ENCODE measurements at places on chromosomes 4 and X.

DNA sequence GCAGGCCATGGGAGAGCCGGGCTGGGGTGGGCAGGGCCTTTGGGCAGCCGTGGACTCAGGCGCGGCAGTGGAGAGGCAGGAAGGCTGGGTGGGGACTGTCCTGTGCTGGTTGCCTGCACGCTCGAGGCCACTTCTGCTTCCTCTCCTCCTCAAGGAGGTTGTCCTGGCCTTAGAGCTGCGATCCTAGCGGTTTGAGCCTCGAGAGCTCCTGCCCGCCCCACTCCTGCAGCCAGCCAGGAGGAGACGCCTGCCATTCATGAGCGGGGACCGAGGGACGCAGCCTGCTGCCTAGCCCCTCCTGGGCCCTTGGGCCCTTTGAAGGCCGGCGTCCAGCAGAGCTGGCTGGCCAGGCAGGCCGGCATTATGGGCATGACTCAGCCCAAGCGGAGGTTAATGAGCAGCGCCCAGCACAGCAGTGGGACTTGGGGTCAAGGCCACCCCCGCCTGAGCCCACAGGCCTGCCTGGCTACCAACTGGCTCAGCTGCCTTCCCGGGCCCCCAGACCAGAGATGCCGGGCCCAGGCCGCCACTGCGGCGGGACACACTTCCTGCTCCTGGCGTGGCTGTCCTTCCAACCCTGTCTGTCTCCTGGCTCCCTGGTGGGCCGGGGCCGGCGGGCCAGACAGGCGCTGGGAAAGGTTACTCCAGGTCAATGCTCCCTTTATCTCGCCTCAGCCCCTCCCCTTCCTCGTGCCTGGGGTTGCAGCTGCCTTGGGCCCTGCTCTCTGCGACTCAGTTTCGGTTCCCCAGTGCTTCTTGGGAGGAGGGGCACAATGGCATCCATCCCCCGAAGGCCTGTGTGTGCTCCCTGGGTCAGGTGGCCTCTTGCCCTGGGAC lies 1.8 kb downstream of the ABCD1 start:
- DNase-seq: peak; percentile 60

GRCh38 chrX:154010330-154011087 lies 9.2 kb downstream of the IRAK1 start:
- no peak for DNase-seq

GRCh38 chrX:12890467-12890866 lies 16.0 kb upstream of the TLR8 start:
- no peak for DNase-seq

DNA sequence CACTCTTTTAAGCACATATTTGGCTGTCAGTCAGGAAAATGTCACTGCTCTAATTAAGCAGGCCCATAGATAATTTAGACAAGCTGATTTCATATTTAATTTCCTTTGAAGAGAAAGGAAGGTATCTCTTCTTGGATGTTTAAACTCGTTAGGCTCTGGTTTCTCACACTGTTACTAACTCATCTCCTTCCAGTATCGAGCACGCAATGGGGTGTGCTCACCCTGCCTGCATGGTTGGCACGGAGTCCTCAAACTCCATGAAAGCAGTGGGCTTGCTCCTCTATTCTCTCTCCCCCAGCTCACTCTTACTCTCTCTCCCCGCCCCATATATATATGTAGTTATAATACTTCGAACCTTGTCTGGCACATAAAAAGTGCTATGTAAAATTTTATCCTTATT lies 76.9 kb downstream of the EGF start:
- no peak for DNase-seq

GRCh38 chrX:44071070-44071645 lies 98.0 kb upstream of the NDP start:
- DNase-seq: no peak

GRCh38 chr4:98546910-98547594 lies 111.4 kb downstream of the TSPAN5 start:
- DNase-seq: peak; percentile 41

DNA sequence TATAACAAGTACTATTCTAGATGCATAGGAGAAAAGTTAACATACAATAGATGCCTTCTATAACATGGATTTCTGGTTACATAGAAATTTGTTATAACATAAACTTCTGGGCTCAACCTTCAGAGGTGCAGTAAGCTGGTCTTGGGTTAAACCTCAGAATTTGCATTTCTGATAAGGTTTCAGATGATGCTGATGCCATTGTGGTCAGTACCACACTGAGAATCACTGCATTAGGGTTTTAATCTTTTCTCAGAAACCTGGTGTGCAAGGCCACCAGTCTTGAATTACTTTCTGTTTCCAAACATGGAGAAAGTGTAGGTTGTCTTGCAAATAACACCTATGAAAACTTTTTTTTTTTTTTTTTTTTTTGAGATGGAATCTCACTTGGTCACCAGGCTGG lies 146.2 kb downstream of the SPOCK3 start:
- no peak for DNase-seq

DNA sequence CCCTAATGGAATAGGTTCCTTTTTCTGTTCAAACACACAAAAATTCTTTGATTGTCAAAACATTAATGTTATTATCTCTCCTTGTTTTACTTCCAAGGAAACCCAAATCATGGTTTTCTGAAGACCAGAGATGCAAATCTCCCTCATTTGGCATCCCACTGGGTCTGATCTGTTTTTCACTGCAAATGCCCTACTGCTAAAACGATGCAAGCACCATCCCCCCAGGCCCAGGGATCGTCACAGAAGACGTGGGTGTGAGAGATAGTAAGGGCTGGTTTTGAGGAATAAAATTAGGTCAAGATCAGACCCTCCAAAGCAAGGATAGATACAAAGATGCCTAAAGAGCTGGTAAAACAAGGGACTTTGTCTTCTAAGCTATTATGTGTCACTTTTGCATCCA lies 33.6 kb downstream of the GSPT2 start:
- no peak for DNase-seq

GRCh38 chr4:10662937-10663336 lies 21.6 kb downstream of the CLNK start:
- no peak for DNase-seq

DNA sequence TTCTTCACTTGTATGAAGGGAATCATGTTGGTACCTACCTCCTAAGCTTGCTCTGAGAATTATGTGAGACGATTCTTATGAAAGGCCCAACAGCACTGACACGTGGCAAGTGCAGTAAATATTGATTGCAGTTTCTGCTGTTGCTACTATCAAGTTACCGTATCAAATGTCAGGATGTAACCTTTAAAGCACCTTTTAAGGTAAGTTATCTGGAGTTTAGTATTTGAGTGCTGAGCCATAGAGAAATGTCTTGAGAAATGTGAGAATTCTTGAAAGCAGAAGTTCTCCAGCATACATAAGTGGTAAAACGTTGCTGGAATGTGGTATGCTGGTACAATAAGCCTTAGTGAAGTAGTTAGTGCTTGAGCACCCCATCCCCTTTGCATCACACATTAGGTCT lies 90.4 kb downstream of the PHOX2B start:
- DNase-seq: no peak

DNA sequence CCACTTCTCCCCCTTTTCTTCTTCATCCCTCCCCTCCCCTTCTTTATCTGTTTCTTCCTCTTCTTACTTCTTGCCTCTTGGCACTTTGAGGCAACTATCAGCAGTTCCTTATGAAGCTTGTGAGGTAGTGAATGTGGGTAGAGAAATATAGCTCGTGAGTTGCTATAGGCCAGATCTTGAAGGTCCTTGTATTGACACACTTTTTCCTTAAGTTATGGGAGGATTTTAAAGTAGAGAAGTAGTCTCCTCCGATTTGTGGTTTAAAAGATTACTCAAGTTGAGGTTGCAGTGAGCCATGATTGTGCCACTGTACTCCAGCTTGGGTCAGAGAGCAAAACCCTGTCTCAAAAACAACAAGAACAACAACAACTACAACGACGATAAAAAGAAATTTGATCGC lies 3.4 kb upstream of the RRAGB start:
- no peak for DNase-seq
